SJCRH30 (cell line): ENCODE measurements at places on chromosomes 5 and 9.

GRCh38 chr5:130316971-130317680, 412.9 kb downstream of the CHSY3 start:
- no peak overlapping the region for H3K27ac ChIP-seq
- no peaks in the 10 kb centered on the region for H3K27me3 ChIP-seq
- H3K4me1 ChIP-seq: no peaks in the 10 kb centered on the region
- no peak overlapping the region for H3K4me3 ChIP-seq
- DNase-seq: no peak
- H3K36me3 ChIP-seq: no peaks in the 10 kb centered on the region

DNA sequence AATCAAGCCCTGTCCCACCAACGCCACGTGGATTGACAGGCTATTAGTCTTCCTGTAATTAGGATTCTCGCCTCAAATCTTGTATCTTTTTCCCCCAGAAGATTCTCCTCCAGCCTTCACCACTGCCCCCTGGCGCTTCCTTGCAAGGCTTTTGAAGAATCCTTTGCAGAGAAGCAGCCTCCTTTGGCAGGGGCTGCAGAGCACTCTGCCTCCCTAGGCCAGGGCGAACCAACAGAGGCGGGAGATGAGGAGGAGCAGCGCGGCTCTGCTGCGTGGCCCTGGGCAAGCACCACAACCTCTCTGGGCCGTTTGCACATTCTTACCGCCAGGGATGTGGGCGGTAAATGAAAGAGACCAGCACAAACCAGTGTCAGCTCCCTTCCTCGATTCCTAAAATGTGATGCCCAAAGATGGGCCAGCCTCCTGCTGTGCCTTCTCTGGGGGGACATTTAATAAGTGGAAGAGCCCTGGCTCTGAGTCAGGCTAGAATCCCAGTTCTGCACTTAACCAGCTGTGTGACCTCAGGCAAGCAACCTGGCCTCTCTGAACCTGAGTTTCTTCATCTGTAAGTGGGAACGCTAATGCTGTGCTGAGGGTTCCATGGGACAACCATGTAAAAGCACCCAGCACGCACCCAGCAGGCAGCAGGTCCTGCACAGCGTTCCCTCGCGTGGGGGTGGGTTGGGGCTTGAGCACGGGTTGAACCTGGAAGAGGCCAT, 128.6 kb downstream of the KCNIP1 start:
- no peaks in the 10 kb centered on the region for H3K27me3 ChIP-seq
- H3K27ac ChIP-seq: no peak overlapping the region
- H3K36me3 ChIP-seq: no peaks in the 10 kb centered on the region
- no peak overlapping the region for H3K4me3 ChIP-seq
- peaks cover 11% of the 10 kb centered on the region; the same call in 1 of the 2 replicates for H3K4me1 ChIP-seq

DNA sequence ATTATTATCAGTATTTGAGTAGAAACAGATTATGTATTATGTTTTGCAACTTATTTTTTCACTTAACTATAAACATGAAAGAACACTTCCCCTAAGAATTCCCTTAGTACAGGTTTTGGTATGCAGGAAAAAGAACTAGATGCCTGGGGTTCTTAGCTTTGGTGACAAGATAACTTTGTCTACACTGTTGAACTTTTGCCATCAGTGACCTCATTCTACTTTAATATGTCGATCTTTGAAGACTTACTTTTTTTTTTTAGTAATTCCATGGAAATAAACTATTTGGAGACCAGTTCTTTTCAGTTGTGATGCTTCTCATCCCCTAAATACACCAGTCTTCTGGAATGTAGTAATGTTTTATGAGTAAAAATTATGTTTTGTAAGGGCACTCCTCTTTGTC, 34.3 kb downstream of the ZNF462 start:
- H3K27ac ChIP-seq: no peak overlapping the region
- no peak overlapping the region for H3K4me3 ChIP-seq
- DNase-seq: no peak
- no peaks in the 10 kb centered on the region for H3K36me3 ChIP-seq
- H3K4me1 ChIP-seq: peaks cover 23% of the 10 kb centered on the region

GRCh38 chr5:59840200-59840601, 53.3 kb downstream of the PDE4D start:
- no peaks in the 10 kb centered on the region for H3K27me3 ChIP-seq
- peak overlapping the region; percentile 30 for H3K27ac ChIP-seq
- DNase-seq: peak; percentile 47
- peaks cover 16% of the 10 kb centered on the region for H3K4me1 ChIP-seq
- H3K36me3 ChIP-seq: no peaks in the 10 kb centered on the region
- H3K4me3 ChIP-seq: no peak overlapping the region

GRCh38 chr5:14396066-14396465, 185.5 kb upstream of the OTULINL start:
- H3K4me1 ChIP-seq: no peaks in the 10 kb centered on the region
- peaks cover 18% of the 10 kb centered on the region for H3K36me3 ChIP-seq
- no peak overlapping the region for H3K27ac ChIP-seq
- H3K27me3 ChIP-seq: no peaks in the 10 kb centered on the region
- DNase-seq: no peak

- no peak overlapping the region for H3K27ac ChIP-seq
- H3K4me3 ChIP-seq: no peak overlapping the region
- no peaks in the 10 kb centered on the region for H3K36me3 ChIP-seq
Measured at GRCh38 chr5:5523066-5523505, 100.6 kb downstream of the ICE1 start.

- DNase-seq: no peak
- H3K27me3 ChIP-seq: no peaks in the 10 kb centered on the region
- no peak overlapping the region for H3K4me3 ChIP-seq
- no peaks in the 10 kb centered on the region for H3K36me3 ChIP-seq
- no peaks in the 10 kb centered on the region for H3K4me1 ChIP-seq
Measured at GRCh38 chr5:56167519-56167918, 65.6 kb downstream of the ANKRD55 start.

DNA sequence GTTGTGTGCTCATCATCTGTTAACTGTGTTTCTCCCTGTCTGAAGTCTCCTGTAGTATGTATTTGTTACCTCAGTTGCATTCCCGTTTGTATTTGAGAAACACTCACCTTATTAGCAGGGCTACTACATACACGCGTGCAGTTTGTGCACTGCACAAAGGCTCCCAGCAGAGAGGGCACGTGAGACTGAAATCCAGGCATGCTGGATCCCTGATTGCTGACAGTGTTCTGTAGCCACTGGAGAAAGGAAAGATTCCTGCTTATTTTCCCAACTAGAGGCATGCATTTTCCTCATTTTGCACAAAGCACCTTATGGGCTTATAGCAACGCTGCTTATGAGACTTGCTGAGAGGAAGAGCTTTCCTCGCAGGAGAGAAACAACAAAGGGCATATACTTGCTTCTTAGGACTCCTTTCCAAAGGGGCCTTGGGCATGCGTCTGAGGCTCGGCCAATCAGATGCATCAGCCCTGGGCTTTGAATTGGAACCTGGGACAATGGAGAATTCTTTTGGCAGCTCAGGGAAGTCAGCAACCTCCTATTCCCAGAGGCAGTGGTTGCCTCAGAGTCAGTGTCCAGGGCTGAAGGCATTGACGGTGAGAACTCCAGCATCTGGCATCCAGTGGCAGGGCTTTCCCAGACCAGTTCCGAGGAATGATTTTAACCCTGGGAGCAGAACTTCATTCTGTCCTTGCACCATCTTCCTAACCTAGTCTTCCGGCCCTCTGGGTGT, 9.9 kb upstream of the MEGF10 start:
- no peak overlapping the region for H3K4me3 ChIP-seq
- no peaks in the 10 kb centered on the region for H3K27me3 ChIP-seq
- no peaks in the 10 kb centered on the region for H3K36me3 ChIP-seq
- no peak for DNase-seq

GRCh38 chr9:4902135-4902475, 83.0 kb upstream of the JAK2 start:
- no peak overlapping the region for H3K27ac ChIP-seq
- no peaks in the 10 kb centered on the region for H3K36me3 ChIP-seq
- H3K4me3 ChIP-seq: no peak overlapping the region
- no peaks in the 10 kb centered on the region for H3K27me3 ChIP-seq
